Caco-2 (cell line): ENCODE measurements at places on chromosomes 1 and 21. TPM values are rescaled to one million over a fixed set of nuclear protein-coding genes. Genes with fewer than 3 reads are reported as not detected.

DNA sequence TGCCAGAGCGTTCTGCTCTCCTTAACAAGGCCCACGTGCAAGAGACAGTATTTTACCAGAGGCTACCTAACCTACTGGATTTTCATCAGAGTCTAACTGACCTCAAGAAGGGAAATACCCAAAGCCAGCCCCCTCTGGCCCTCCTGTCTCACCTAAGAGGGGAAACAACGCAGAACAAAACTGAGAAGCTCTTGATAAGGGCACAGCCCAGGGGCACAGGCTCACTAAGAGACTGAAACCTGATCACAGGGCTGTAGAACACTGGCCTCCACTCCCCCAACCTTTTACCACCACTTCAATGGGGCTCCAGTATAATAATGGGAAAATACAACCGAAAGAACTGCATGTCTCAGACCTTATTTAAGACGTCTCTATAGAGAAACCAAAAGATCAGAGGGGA, 449.5 kb upstream of the CAMK1G start:
- no peaks in the 10 kb centered on the region for H3K27me3 ChIP-seq
- no peak overlapping the region for H3K27ac ChIP-seq
- no peaks in the 10 kb centered on the region for H3K4me1 ChIP-seq
- DNase-seq, result no peak

RPE65 gene
- not detected in 2 replicates for total RNA-seq

- H3K4me3 ChIP-seq, result peak overlapping the region; percentile 41
- no peaks in the 10 kb centered on the region for H3K36me3 ChIP-seq
- H3K27ac ChIP-seq, result peak overlapping the region; percentile 94
- H3K27me3 ChIP-seq, result no peaks in the 10 kb centered on the region
Observed at GRCh38 chr1:156504438-156504813, 3.9 kb upstream of the MEF2D start.

DNA sequence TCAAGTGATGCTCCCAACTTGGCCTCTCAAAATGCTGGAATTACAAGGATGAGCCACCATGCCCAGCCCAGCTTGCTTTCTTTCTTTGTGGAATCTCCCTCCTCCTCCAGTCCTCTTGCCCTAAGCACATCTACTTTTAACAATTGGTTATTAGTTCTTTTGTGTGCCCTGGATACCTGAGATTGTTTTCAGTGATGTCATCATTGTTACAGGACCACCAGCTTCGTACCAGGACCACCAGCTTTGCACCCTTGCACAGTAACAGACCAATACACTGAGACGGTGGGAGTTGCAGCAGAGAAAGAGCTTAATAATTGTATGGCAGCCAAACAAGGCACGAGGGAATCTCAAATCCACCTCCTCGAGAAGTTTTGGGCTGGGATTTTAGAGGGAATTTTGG, 71.3 kb downstream of the CNIH3 start:
- no peaks in the 10 kb centered on the region for H3K4me1 ChIP-seq
- no peak overlapping the region for H3K4me3 ChIP-seq
- H3K36me3 ChIP-seq, result no peaks in the 10 kb centered on the region
- H3K27me3 ChIP-seq, result no peaks in the 10 kb centered on the region

GRCh38 chr1:162596514-162597170, 35.1 kb downstream of the UAP1 start:
- DNase-seq, result no peak
- H3K27ac ChIP-seq, result no peak overlapping the region
- no peaks in the 10 kb centered on the region; the same call in 1 of the 2 replicates for H3K36me3 ChIP-seq
- no peak overlapping the region for H3K4me3 ChIP-seq

- H3K4me3 ChIP-seq, result no peak overlapping the region
- no peak for DNase-seq
- H3K36me3 ChIP-seq, result no peaks in the 10 kb centered on the region
Observed at GRCh38 chr1:21950734-21951133, 13.6 kb upstream of the HSPG2 start.

- no peak overlapping the region for H3K27ac ChIP-seq
- H3K4me3 ChIP-seq, result no peak overlapping the region
- no peaks in the 10 kb centered on the region for H3K27me3 ChIP-seq
Observed at GRCh38 chr1:187001198-187001889, 172.6 kb downstream of the PLA2G4A start.

PTPRC gene
- total RNA-seq, result 0.25 and 0.65 TPM in 2 replicates
